ENCODE measurements at places on chromosomes 6 and 20.

DNA sequence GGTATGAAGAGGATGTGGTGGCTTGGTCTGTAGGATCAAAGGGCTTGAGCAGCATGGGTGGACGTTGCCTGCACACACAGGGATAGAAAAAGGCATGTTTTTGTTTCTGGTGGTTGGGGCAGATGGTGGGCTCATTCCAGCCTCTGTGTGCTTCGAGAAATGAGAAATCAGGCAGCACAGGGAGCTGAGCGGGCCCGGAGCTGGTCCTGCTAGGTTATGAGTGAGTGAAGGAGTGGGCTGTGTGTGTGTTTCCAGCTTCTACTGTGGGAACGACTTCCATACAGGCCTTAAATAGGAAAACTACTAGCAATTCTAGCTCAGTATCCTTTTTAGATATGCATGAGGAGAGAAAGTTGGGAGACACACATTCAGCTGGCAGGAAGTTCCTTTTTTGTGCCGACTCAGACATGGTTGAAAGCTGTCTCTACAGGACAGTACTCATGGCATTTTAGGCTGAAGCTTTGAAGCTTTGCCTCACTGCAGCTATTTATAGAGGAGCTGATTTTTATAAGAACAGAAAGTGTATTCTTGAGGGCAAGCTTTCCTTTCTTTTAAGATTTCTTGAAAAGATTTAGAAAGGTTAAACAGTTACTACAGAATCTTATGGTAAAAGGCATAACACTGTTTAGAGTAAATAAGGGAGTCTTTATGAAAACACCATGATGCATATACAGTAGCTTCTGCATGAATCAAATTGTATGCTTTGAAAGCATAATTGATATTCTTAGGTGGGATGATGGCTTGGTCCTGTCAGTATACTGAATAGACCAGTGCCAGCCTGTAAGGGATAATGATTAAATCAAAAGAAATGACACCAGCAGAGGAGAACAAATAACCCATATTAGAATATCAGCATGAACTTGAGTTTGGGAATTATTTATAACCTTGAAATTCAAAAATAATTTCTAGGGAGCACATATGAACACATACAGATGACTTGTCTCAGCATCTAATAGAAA lies 104.0 kb upstream of the MAN1A1 start:
- no peak for DNase-seq

DNA sequence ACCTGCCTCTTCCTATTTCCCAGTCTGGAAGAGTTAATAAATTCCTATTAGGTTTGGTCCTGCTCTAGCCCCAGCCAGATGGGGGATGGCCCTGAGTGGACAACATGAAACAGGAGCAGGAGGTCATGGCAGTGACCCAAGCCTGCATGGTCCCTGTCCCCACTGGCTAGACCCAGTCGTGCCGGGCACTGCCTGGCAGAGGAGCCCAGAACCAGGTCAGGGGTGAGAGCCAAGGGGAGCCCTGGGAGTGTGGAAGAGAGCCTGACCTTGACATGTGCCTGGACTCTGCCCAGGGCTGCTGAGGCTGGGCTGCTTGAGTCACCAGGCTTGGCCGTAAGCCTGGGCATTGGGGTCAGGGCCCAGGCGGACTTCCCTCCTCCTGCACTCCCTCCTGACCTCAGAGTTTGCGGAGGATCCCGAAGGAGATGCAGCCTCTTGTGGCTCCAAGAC lies 3.6 kb downstream of the AVP start:
- peak; percentile 90 for DNase-seq

- DNase-seq: no peak
Observed at GRCh38 chr20:5865604-5866003, 84.7 kb downstream of the TRMT6 start.

DNA sequence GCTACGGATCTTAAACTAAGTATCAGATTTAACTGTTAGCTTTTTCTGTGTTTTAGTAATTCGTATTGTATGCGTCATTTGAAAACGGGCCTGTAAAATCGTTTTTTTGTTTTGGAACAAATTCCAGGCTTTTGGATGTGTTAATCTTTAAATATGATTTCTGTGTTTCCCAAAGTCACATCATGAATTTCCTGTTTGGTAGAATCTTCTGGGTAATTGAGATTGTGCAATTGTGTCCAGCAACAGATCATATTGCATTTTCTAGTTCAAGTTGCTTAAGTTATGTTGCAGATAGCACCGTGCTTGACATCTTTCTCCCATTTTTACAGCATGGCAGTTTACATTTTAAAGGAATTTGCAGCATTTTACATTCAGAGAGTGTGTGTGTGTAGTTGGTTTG lies 1.9 kb downstream of the MAPK14 start:
- no peak for DNase-seq

- no peak for DNase-seq
Observed at GRCh38 chr6:40932366-40932765, 106.7 kb downstream of the UNC5CL start.

DNA sequence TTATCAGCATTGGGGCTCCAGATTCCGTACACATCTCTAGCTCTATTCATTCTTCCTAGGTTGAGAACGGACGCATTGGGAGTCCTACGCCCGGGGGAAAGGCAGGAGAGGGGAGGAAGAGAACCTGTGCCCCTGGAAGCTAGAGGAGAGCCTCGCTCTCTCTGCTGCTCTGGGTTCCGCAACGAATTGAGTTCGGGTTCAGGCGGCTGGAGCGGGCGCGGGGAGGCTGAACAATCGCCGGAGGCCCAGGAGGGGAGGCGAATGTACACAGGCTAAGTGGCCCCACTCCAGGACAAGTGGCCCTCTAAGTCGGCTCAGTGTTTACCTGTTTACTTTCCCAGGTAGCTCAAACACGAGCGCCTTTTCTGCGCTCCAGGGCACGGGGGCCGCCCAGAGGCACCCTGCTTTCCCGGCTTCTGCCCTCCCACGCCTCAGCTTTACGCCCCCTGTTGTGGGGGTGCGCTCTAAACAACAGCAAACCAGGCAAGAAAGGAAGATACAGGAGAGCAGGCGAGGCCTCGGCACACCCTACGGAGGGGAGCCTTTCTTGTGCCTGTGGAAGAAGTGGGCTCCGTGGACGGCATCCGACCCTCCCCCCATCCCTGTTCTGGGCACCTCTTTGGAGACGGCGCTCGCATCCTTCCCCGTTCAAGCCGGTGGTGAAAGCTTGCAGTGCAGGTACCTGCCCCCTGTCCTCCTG lies 4.6 kb upstream of the NKX2-2 start:
- no peak for DNase-seq

- peak; percentile 89 for DNase-seq
Observed at GRCh38 chr20:35344354-35344837, 52.2 kb upstream of the FAM83C start.

DNA sequence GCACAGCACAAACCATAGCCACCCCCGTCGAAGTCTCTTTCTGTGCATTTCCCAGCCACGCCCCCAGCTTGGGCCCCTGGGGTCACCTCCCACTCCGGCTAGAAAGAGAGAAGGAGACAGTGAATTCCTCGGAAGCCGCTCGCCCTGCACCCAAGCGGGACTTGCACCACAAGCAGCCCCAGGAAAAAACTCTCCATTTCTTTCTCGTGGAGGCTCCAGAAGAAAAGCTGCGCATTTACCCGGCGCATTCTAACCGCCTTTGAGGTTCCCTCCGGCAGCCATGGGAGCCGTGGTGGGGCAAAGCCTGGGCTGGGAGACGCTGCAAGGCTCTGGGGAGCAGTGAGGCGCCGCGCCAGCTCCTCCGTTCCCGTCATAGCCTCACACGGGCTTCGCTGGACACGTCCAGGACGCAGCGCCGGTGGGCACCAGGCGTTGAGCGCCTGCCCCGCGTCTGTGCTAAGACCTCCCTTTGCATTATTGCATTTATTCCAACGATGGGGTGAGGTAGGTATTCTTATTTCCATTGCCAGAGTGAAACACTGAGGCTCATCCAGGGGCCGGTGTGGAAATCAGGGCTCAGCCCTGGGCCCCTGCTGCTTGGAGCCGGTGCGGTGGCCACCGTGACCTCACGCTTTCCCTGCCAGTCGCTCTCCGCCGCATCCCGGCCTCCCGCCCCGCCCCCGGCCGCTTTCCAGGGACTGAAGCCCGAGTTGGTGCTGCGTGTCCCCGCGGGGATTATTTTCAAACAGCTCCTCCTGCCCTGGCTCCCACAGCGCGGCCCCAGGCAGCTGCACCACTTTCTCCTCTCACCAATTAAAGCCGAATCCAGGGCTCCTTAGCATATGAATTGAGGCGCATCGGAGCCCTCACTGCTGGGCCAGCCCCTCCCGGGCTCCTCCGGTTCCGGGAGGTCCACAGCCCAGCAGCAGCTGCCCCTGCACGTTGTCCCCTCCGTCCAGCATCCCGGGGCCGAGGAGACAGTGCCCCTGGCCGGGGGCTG lies 148.3 kb upstream of the AFDN start:
- DNase-seq: peak; percentile 35

- DNase-seq: no peak
Observed at GRCh38 chr20:14959506-14960475, 622.4 kb upstream of the FLRT3 start.

DNA sequence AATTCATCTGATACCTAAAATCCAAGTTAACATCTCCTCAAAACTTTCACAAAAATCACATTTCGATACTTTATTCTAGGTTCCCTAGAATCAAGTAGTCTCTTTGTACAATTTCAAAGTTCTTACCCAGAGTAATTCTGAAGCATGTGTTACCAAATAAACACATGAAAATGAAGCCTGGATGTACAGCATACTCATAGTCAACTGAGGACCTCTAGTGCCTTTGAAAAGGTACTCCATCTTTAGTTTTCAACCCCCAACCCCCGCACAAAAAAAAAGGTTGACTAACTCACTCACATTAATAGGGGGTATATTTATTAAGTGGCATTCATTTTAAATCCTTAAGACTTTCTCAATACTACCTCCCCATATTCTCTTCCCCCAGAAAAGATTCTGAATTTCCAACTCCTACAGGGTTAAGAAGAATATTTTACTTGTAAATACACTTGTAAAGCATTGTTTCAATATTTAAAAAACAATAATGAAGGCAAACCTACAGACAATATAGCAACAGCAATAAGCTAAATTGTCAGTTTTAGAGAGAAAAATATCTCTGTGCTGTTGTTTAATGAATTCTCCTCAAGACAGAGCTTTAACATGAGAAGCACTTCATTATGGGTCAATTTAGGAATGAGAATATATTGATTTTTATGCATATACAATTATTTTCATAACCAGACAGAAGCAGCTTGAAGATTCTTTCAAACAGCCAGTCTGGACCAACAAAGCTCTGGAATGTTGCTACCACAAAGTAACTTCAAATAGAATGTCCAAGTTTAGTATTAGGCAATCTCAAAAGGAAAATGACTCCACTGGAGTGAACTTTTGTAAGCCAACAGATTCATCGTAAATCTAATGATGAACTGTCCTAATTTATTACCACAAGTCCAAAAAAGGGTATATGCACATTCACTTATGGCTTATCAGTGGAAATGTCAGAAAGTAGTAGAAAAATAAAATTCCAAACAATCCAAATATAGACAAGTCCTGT lies 3.3 kb downstream of the PLN start:
- no peak for DNase-seq

Measured in MG63 (cell line).